ENCODE measurements at places on chromosomes 11 and 22.
A peak's percentile ranks its signal among the peaks of the same experiment; 100 is the strongest.

DNA sequence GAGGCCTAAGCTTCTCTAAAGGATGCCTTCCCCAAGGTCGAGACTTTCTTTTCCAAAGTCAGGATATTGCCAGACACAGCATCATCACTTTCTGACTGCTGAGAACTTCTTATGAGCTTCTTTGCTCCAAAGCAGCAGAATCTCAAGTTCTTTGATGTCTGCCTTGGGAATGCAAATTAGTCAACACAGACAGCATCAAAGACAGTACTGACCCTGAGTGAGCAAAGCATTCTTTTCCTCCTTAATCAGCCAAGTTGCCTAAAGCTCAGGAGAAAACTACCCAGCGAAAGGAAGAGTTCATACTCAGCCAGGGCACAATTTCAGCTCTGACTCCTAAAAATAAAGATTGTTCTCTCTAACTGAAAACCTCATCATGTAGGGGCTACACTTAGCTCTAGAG, 98.0 kb downstream of the SLC36A4 start:
- DNase-seq: no peak

GRCh38 chr11:115279813-115280761, 224.1 kb downstream of the CADM1 start:
- DNase-seq: no peak

GRCh38 chr22:24768537-24769374, 5.8 kb downstream of the PIWIL3 start:
- DNase-seq: peak; percentile 51

DNA sequence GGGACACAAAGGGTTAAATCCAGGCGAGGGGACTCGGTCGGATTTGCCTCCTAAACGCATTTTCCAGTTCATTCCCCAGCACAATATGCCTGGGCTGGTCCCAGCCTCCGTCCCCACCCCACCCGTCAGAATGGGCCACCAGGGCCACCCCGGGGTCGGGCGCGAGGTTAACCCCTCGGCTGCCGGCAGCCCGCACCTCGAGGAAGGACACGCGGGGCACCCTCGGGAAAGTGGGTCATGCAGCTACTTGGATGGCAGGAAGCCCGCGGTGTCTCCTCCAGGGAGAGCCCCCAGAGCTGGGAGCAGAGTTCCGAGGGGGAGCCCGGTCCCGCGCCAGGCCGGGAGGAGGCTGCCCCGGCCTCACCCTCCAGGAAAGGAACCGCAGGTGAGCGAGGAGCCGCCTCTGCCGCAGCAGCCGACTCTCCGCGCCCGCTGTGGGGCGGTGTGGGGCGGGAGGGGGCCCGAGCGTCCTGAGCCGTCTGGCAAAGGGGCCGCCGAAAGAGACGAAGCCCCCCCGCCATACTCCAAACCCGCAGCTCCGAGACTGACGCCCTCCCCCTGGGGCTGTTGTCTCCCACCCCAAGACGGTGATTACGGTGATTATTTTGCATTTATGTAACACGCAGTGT, 1.4 kb downstream of the NECTIN1 start:
- peak; percentile 58 for DNase-seq

GRCh38 chr11:78319453-78319955, 98.1 kb downstream of the GAB2 start:
- no peak for DNase-seq

GRCh38 chr11:117232911-117233409, 489 bp downstream of the RNF214 start:
- DNase-seq: peak; percentile 33

DNA sequence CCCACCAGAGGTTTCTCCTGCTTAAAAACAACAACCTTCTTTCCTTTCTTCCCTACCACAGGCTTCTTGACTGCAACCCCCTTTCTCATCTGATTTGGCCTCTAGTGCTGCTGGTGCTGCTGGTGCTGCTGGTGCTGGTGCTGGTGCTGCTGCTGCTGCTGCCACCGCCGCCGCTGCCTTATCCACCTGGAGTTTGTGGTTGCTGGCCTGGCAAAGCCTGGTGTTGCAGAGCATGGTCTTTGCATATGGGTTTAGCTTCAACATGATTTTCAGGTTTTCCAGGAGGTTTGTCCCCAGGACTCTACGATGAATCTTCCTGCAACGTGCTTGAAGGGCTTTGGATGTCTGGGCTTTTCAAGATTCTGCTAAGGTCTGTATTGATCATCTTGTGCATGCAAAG, 49.7 kb downstream of the MRTFA start:
- no peak for DNase-seq

DNA sequence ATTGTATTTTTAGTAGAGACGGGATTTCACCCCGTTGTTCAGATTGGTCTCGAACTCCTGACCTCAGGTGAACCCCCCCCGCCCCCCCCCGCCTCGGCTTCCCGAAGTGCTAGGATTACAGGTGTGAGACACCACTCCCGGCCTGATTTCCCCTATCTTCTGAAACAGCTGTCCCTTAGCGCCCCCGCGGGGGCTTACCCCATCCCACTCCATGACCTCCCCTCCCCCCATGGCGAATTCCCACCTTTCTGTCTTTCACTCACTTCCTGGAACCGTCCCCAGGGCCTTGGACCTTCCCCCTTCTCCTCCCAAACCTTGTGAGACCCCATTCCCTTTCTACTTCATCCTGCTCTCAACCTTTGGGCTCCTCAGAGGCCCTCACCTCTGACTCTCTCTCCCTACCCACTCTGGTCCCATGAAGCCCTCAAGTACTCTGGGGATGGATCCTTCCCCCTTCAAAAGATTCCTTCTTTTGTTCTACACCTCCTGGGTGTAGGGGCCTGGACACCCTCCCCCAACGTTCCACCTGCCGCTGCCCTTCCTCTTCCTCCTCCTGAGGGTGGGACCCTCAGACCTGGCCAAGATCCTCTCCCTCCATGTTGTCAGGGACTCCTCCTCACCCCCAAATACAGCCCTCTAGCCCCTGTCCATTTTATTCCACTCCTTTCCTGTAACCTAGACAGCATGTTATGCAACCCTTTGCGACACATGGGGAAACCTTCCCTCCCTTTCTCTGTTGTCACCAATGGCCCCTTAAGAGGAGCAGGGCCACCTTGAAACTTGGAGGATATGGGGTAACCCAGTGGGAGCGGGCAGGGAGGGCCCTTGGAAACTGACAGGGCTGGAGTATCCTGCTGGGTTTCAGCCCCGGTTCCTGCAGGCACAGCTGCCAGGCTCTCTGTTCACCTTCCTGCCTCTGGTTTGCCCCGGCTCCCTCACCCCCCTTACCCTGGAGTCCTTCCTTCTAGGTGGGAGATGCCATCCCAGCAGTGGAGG, 1.1 kb downstream of the PRDX5 start:
- no peak for DNase-seq

GRCh38 chr22:37223965-37224551, 11.8 kb upstream of the SSTR3 start:
- DNase-seq: no peak

GRCh38 chr11:74318241-74318932, 6.9 kb upstream of the P4HA3 start:
- no peak for DNase-seq

- no peak for DNase-seq
Measured at GRCh38 chr11:117792992-117793391, 4.0 kb downstream of the DSCAML1 start.

- DNase-seq: no peak
Measured at GRCh38 chr22:28541137-28541536, 138.5 kb downstream of the TTC28 start.

DNA sequence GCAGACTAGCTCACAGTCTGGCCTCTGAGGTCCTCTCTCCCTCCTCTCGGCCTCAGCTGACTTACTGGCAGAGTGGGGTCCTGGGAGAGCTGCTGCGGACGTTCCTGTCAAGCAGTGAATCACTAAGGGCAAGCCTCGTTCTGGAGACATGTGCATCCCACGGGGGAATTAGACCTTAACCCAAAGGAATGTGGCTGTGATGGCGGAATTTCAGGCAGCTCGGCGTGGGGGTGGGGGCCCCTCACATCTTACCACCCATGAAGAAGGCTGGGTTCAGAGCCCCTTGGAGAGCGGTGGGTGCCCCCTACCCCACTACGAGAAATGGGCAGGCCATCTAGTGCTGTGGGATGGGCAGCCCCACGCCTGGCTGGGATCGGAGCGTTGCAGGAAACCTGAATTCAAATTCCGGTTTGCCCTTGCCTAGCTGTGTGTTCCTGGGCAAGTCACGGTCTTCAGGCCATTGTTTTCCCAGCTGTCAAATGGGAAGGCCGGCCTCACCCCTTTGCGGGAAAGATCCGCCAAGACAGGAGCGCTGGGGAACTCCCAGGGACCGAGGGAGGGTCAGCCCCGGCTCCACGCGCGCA, 554 bp downstream of the LRRC32 start:
- no peak for DNase-seq

- no peak for DNase-seq
Measured at GRCh38 chr11:62352355-62353336, 15.4 kb downstream of the ASRGL1 start.

GRCh38 chr11:120208777-120209176, 2.1 kb upstream of the OAF start:
- DNase-seq: no peak

GRCh38 chr11:100777736-100778135, 90.6 kb downstream of the ARHGAP42 start:
- no peak for DNase-seq

GRCh38 chr11:34161812-34162492, 56.5 kb downstream of the NAT10 start:
- no peak for DNase-seq

DNA sequence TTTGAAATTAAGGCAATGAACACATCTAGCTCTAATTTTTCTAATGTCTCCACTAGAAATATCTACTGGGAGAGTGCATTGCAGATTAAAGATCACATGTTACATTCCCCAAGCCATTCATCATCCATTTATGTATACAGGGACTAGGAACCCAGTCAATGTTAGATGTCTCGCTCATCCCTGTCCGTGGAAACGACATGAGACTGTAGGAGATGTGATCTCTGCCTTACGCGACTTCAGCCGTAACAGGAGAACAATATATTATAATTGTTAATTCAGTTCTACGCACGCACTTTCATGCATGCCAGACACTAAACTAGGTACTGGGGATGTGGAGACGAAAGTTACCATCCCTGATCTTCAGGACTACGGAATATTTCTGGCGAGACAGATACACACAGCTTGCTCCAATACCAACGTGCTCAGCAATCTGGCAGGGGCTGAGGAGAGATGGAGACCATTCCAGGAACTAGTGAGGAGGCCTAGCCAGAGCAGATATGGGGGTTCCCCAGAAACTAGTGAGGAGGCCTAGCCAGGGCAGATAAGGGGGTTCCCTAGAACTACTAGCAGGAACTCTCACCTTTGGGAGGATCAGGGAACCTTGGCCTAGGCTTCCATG, 706 bp downstream of the DCPS start:
- no peak for DNase-seq

DNA sequence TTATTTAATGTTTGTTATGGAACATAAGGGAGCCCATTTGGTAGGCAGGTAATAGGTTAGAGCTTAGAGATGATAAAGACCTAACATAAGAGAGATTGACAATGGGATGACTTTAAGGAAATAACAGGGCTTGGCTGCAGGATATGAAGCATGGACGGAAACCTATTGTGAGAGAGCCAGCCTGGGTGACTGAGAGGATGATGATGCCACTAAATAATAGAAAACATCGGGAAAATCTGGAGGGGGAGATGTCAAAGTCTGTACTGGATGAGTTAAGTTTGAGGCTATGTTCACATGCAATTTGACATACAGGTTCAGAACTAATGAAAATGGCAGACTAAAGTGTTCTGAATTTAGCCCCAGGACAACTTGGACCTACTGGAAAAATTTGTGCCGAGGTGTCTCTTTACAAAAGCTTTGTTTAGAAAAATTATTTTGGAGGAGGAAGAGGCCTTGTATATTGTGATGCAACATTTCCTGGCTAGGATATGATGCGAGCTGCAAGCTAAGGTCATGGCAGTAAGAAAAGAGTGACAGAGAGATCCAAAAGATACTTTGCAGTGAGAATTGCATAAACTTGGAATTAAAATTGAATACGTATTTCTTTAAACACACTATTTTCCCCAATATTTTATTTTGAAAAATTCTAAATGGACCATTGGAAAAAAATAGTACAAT, 339.3 kb upstream of the PLET1 start:
- no peak for DNase-seq

GRCh38 chr11:134543241-134543640, 131.2 kb upstream of the B3GAT1 start:
- DNase-seq: no peak

DNA sequence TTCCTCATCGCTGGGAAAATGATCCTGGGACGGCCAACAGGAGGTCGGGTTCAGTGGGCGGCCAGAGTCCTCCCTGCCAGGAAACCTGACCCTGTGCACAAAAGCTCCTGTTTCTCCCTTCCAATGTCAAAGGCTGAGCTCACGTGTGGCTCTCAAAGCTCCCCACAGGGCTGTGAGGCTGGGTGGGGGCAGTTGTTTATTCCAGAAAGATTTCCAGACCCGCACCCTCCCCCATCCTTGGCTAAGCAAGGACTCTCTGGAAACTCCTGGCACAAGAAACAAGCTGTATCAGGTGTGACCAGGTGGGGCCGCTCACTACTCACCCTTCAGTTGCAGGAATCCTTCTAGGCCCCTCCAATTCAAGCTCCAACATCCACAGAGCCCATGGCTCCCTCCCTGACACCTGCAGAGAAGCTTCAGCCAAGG, 131.9 kb downstream of the SHANK2 start:
- DNase-seq: no peak

GRCh38 chr11:35079611-35080010, 59.4 kb upstream of the CD44 start:
- DNase-seq: no peak

- no peak for DNase-seq
Measured at GRCh38 chr22:19180740-19181410, 2.3 kb upstream of the SLC25A1 start.

DNA sequence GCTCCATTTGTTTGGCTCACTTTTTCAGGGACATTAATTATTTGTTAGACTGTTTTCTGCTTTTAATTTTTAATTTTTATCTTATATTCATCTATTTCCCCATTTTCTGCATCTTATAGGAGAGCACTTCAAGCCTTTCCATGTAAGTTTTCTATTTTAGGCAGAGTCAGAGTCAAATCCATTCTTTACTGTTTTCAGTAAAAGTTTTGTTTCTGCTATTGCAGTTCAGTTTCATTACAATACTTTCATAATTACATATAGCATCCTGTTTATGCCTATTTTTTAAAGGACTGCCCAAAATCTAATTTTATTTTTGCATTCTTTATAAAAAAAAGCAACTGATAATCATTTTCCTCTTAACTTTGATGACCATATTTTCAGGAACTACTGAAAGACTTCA, 3.8 kb upstream of the OR10A5 start:
- no peak for DNase-seq

GRCh38 chr11:110251836-110252235, 44.6 kb downstream of the RDX start:
- DNase-seq: no peak

GRCh38 chr11:121932646-121933185, 183.3 kb downstream of the BLID start:
- no peak for DNase-seq

GRCh38 chr11:838441-839279, 3.7 kb downstream of the POLR2L start:
- DNase-seq: no peak

- peak; percentile 69 for DNase-seq
Measured at GRCh38 chr11:60924110-60924905, at the start of gene TMEM132A. Gene TMEM132A (plus strand): TSS chr11:60924460. CDS start chr11:60924634, 174 bp downstream.

All from neural crest cell (in vitro differentiated cells).